ENCODE measurements at places on chromosomes 11 and 22.

DNA sequence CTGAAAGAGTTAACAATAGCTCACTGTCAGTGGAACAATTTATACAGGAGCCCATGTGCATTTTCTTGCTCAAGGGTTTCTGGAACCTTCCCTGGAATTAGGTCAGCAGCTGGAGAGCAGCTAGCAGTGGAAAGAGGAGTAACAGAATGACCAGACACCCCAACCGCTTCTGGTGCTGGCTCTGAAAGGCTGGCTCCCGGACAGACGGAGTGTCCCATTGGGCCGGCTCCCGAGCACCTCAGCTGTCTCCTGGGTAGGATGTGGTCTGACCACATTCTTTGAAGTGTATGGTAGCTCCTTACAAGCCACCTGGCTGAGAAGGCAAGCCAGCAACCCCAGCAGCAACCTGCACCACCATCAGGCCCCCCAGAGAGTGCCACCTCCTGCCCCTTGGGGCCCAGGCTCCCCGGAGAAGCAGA is 44.7 kb downstream of the ABTB2 start:
- DNase-seq: no peak

- DNase-seq: no peak
Measured at GRCh38 chr22:29031227-29032011, 30.2 kb downstream of the C22orf31 start.

GRCh38 chr11:19436932-19437331 is 196.2 kb upstream of the E2F8 start:
- no peak for DNase-seq

- DNase-seq: no peak
Measured at GRCh38 chr11:64347193-64347867, 7.3 kb downstream of the CCDC88B start.

Data from stimulated activated CD4-positive, alpha-beta T cell treated with anti-CD3 and anti-CD28 coated beads, Interleukin-4, amount 100 ng/mL, for 1 hour (primary cell).